ENCODE measurements at places on chromosomes 1 and 21.

GRCh38 chr1:117678246-117678977 is 72.6 kb downstream of the TENT5C start:
- no peak for DNase-seq

DNA sequence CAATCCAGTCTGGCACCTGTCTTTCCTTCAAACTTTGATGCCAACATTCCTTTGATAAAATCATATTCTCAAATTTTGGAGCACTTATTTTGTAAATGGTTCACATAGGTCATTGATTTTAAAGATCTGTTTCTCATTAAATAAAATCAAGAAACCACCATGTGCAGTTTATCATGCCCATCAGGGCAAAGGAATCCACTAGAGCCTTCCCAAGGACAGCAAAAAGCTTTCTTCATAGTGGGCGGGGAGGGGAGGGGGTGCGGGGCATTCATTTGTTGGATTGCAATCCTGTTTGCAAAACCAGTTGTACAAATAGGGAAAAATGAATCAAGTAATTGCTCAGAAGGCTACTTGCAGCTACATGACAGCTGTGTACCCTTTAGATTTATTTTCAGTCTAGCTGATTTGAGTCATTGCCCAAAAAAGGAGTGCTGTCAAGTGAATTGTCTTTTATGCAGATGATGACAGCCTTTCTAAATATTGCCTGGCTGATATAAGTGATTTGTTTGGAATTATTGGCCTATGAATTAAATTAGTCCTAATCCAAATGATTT is 23.0 kb downstream of the LRRC8B start:
- DNase-seq = no peak

DNA sequence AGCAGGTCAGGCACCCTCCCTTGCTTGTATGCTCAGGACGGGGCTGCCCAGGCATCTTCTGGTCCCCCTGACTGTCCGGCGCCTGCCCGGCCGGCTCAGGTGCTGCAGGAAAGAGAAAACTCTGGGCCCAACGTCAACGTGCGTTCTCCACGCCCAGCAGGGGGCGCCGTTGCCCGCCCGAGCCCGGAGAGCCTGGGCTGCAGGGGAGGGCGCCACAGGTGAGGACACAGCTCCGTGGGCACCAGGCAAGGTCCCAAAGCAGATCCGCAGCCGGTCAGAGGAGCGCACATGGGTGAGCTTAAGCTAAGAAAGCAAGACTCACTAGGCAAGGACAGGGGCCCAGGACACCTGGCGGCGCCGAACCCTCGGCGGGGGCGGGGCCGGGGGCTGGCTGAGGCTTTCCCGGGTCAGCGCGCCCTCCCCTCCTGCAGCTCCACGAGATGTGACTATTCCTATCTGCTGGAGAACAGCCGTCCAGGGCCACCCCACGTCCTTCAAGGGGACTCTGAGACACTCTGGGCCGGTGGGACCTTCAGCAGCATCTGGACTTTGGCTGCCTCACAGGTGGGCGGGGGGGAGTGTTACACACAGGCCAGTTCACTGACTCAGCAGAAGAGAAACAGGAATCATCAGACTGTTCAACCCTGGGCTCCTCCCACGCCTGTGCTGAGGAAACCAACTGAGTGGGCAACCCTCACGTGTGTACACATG is 29.3 kb downstream of the KRTAP10-1 start:
- DNase-seq = peak; percentile 80

GRCh38 chr1:151158326-151158725 is 1.9 kb downstream of the TNFAIP8L2 start:
- no peak for DNase-seq

GRCh38 chr1:209106237-209106741 is 477.2 kb upstream of the CAMK1G start:
- no peak for DNase-seq

DNA sequence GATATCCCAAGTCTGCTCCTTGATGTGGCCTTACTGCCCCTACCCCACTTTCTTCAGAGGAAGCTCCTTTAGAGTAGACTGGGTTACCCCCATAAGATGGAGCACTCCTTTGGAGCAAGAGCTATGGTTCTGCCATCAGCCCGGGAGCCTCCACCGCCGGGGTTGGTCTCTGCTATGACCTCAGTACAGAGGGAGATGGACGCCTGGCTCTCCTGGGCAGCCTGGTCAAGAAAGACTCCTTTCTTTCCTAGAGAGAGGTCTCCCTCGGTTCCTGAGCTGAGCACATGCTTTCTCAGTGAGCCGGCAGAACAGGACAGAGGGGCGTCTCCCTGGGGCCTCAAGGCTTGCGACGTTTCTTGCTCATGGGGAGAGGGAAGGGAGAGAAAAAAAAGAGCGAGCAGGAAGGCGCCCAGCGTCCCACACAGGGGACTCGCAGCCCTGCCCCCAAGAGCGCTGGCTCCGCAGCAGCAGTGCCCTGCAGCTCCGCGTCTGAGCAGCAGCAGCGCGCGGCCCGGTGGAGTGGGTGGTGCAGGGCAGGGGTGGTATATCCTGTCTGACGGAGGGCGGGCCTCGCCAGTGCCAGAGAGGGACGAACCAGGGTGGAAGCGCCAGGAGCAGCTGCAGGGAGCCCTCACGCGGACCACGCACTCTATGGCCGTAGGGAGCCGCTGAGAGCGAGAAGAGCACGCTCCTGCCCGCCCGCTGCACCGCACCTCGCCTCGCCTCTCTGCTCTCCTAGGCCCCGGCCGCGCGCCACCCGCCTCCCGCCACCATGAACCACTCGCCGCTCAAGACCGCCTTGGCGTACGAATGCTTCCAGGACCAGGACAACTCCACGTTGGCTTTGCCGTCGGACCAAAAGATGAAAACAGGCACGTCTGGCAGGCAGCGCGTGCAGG is at the start of gene PKP1:
TSS of gene PKP1 (plus strand) at position 576 of the 899 bp plus-strand sequence. CDS start at position 773, 197 bp downstream.
- peak; percentile 31 for DNase-seq

- DNase-seq = no peak
Measured at GRCh38 chr1:153387785-153388184, 3.1 kb downstream of the S100A8 start.

DNA sequence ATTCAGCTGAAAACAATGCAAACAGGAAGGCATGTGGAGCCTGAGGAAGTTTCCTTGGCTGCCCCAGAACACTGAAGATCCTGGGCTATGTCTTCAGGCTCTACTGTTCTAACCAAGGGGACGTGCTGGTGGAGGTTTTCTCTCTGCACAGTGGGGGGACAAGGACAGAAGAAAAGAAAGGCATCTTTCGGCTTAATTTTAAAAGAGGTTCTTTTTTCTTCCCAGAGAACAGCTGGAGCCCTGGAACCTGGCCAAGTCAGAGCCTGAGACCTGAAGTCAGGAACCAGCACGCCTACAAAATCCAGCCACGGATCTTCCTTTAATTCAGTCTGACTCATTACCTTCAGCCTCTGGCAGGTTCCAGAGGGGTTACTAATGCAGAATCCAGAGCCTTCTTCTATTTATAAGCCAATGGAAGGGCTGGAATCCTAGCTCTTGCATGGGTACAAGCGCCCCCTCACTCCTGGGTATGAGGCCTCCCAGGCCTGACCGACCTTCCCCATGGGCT is 19.8 kb downstream of the CTNNBIP1 start:
- no peak for DNase-seq

DNA sequence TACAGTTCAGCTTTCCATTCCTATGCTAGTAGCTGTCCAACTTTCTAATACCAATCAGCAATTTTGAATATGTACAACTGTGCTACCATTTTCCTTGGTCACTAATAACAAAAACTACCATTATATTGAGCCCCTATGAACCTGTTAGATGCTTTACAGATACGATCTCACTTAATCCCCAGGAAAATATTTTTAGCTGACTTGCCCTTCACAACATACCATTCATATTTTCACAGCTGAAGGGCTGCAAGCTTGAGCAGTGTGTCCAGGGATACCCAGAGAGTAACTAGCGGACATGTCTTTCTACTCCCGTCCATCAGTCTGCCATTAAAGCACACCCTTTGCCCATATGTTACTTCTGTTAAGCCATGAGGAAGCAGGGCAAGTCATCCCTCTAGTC is 140.5 kb downstream of the SPATA46 start:
- DNase-seq = no peak

DNA sequence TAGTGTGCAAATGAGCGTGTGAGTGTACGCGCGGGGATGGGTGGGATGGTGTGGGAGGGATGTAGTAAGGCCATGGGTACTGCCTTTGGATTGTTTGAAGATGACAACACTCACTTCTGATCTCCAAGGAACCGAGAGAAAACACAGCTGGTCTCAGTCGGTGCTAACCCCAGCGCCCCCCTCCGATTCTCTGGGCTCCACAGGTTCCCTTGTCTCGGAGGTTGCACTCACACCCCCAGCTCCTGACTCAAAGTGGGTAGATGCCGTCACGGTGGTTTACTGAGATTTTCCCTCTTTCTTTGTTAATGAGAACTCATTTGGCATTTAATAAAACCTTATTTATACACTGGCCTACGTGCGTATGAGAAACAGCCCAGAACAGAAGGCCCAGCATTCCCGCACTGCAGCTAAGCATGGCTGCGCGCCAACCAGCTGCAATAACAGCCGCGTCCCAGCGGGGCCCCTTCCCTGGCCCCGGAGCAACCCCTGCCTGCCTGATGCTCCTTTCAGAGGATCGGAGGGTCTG is 25.8 kb downstream of the ABCA4 start:
- DNase-seq = no peak

GRCh38 chr1:233256789-233257188 is 38.7 kb downstream of the PCNX2 start:
- no peak for DNase-seq

- no peak for DNase-seq
Measured at GRCh38 chr1:47137198-47137597, at the start of gene CYP4A22. TSS of gene CYP4A22 (plus strand) at chr1:47137441. CDS start at chr1:47137486, 45 bp downstream.

DNA sequence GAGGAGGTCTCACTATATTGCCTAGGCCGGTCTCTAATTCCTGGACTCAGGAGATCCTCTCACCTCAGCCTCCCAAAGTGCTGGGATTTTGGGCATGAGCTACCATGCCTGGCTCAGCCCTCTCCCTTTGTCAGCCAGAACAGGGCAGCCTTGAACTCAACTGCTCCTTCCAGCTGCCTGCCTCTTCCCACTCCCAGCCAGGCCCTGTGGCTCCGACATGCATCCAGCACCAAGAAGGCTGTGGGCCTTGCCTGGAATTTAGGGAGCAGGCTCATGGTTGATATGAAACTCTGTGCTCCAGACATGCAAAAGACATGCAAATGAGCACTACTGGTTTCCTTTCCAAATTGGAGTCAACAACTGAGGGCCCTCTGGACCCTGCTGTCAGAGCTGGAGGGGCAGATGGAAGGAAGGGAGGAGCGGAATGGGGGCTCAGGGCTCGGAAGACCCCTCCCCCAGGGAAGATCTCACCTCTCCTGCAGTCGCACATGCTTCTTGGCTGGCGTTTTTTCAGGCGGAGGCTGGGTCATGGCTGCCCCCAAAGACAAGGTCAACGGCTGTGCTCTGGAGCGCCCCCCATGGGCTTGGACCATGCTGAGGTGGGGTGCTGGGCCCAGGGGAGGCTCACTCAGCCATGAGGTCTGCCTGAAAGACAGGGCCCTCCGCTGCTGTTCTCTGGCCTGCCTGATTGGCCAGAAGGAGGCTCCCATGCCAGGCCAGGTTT is 1.4 kb downstream of the PTPN7 start:
- no peak for DNase-seq

GRCh38 chr1:239587066-239587465 is 200.7 kb downstream of the CHRM3 start:
- DNase-seq = peak; percentile 53

GRCh38 chr1:87979079-87979478 is 650.4 kb downstream of the LMO4 start:
- DNase-seq = no peak

GRCh38 chr21:25584833-25585676 is 22.2 kb downstream of the MRPL39 start:
- no peak for DNase-seq

DNA sequence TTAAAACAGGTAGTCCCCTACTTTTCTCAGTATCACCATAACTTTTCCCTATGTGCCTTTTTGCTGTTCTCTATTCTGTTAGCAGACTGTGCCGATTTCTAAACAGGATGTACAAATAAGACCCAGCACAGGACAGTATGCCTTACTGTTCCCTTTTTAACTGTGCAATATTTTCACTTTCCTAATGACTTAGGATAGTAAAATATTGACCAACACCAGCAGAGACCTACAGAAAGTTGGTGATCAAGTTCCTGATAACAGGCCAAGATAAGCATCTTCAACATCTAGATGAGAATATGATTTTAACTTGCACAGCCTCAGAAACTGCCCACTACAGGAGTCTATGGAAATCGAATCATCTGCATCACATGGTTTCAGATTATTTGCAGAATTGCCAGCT is 42.0 kb downstream of the ADSS2 start:
- DNase-seq = no peak

DNA sequence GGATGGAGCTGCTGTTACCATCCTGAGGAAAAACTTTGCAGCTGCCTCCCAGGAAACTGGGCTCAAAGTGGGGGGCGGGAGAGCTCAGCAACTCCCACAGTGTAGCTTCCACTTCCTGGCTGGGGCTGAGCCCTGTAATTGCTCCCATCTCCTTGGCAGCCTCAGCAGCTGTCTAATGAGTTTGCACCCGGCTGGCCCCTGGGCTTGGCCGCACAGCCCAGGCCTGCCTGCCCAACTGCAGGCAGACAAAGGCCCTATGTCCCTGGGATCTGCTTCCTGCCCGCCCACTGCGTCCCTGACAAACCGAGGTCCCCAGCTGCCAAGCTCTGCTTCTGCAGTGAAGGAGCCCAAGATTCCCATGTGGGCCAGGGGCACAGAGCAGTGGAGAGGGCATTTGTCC is 30.1 kb downstream of the EDN2 start:
- DNase-seq = no peak

DNA sequence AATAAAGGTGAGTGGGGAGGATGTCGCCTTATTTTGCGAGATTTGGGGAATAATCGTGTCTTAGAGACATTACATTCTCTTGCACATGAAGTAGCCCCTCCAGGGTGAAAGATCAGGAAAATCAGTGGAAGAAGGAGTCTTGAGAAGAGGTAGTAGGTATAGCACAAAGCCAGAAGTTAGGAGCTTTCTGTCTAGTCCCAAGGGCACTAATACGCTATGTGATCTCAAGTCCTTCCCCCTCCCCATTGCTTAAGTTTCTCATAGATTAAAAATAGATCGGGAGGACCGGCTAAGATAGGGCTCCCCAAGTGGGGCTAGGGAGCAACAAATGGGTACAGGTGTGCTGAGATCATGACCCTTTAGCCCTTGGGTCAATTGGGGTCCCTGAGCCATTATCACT is 13.5 kb downstream of the LRRN2 start:
- no peak for DNase-seq

DNA sequence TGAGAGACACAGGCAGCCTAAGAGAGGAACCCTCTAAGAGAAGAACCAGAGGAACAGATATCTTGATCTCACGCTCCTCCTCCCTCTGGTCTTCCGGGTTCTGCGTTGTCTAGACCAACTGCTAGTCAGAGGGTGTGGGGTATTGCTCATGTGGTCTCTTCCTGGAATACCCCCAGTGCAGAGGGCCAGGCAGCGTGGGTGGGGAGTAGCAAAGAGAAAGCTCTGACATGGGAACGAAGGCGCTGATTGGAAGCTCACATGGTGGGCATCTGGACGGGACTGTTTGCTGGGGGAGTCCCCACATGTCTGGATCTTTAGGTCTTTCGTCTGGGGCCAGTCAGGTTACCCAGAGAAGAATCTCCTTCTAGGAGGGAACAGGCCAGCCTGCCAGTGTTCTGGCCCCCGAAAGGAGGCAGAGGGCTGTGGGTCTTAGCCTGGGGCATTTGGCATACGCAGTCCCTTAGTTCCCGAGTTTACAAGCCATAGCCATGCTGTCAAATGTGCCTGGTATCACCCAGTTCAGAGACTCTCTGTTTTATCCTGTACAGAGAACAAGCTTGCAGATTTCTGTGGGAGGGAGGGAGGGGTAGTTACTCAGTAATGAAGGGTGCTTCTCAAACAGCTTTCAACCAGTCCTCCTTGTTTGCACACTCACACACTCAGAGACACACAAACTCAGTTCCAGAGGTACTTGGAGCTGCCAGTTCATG is 18.3 kb upstream of the IL6R start:
- no peak for DNase-seq

GRCh38 chr1:26012864-26013263 is 8.7 kb upstream of the EXTL1 start:
- DNase-seq = no peak

All from hematopoietic multipotent progenitor cell (in vitro differentiated cells).